ENCODE measurements at places on chromosomes 7 and 10.

DNA sequence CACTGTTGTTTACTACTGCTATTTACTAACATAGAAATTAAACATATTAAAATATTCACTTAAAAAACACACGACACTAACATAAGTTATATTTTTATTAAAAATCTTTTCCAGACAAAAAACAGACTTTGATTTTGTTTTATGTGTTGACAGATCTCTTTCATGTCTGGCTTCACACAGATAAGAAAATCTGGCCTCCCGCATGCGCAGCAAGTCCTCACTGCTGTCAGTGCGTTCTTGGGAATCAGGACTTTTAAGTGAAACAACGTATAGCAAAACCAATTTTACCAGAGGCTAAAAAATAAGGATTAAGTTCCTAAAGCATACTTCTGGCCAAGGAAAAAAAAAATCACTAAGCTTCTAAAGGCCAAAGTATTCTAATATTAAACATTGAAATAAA, 1.2 kb upstream of the IDI1 start:
- no peak for DNase-seq

- no peak for DNase-seq
These were observed 71.8 kb upstream of the PIK3CG start for GRCh38 chr7:106793015-106793975.

DNA sequence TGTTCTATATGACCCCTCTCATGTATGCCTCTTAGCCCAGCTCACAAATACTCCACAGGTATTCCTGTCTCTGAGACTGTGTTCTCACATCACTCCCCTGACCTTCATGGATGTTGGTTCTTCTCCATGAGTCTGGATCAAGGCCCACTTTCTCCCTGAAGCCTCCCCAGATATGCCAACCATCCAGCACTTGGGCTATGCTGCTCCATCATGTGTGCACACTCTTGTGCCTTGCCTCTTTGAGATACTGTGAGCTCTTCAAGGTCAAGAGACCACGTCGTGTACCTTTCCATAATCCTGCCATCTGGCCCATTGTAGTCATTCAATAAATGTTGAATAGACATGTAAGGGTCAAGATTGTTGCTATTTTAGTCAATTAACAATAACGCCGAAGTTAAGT, 30.1 kb upstream of the TM9SF3 start:
- no peak for DNase-seq

- no peak for DNase-seq
These were observed 143.5 kb downstream of the PIP4K2A start for GRCh38 chr10:22570733-22571430.

GRCh38 chr10:116385994-116386809, 41.4 kb upstream of the PNLIPRP3 start:
- no peak for DNase-seq

All from activated CD4-positive, CD25-positive, alpha-beta regulatory T cell treated with anti-CD3 and anti-CD28 coated beads, Interleukin-2, amount 50 U/mL, for 72 hours (primary cell).